ENCODE measurements at places on chromosomes 5 and 9.

DNA sequence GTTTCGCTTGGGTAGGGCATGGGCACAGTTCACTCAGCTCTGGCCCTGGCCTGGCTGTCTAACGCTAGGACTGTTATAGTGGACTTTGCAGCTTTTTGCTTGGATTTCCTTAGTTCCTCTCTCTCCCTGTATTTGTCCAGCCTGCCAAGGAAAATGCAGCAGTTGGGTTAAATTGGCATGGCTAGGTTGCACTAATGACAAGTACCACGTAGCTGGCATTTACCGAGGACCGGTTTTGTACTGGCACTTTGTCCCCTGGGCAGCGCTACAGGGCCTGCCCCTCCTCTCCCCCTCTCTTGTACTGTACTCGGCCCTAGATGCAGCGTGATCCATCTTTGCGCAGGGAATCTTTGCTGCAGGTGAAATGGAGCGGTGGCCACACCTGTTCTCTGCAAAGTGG lies 2.4 kb downstream of the WDR5 start:
- no peak for DNase-seq

- no peak for DNase-seq
These were observed 47.4 kb downstream of the ROR2 start for GRCh38 chr9:91902475-91903125.

- DNase-seq: no peak
These were observed 25.3 kb upstream of the RECK start for GRCh38 chr9:36011379-36011778.

DNA sequence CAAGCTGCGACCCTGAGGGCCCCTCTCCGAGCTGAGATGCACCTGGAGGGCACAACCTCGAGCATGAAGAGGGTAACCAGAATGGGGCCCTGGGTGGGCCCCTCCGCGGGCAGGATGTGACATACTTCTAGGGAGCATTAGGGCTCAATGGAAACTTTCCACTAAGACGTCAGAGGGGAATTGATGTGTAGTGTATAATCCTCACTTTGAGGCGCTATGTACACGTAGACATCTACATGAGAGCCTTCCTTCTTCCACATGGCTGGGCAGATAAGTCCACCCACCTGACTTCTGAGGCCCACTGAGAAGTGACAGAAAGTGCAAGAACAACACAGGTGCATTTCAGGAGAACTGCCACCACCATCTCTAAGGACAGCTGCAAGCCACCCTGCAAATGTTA lies 61.0 kb downstream of the DAP start:
- DNase-seq: no peak

DNA sequence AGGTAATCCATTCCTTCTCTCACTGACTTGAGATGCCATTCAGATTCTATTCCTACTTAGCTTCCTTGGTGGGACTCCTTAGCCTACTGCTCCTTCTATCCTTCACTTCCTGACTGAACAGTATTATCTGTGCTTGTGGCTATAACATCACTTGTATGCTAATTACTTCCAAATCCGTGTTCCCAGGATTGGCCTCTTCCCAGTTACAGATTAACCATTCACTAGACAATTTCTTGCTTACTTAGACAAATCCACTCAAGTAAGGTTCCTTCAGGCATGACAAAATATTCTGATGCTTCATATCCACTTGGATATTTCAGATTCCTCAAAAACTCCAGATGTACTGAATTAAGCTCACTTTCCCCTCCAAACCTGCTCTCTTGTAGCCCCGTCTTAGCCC lies 18.3 kb downstream of the LIFR start:
- no peak for DNase-seq

GRCh38 chr9:129336130-129336528 lies 158.1 kb upstream of the IER5L start:
- DNase-seq: no peak

Measured in SW 1271 (cell line).